ENCODE measurements at places on chromosomes 7 and 10. TPM values are rescaled to one million over a fixed set of nuclear protein-coding genes. Genes with fewer than 3 reads are reported as not detected.

The OPN4 gene
- polyA plus RNA-seq: 2.0 TPM

The NODAL gene
- 0.18 TPM for polyA plus RNA-seq

The MMP21 gene
- polyA plus RNA-seq: 0.29 TPM

The BET1 gene
- polyA plus RNA-seq: 23.2 TPM

The MBL2 gene
- polyA plus RNA-seq: not detected
